ENCODE measurements at places on chromosomes 7 and 10.

GRCh38 chr7:135434047-135434446 is 75.9 kb downstream of the CNOT4 start:
- DNase-seq, result no peak

- no peak for DNase-seq
Measured at GRCh38 chr7:116836048-116836447, 26.3 kb upstream of the CAPZA2 start.

GRCh38 chr10:59872892-59873463 is 33.4 kb downstream of the CCDC6 start:
- peak; percentile 93 for DNase-seq

DNA sequence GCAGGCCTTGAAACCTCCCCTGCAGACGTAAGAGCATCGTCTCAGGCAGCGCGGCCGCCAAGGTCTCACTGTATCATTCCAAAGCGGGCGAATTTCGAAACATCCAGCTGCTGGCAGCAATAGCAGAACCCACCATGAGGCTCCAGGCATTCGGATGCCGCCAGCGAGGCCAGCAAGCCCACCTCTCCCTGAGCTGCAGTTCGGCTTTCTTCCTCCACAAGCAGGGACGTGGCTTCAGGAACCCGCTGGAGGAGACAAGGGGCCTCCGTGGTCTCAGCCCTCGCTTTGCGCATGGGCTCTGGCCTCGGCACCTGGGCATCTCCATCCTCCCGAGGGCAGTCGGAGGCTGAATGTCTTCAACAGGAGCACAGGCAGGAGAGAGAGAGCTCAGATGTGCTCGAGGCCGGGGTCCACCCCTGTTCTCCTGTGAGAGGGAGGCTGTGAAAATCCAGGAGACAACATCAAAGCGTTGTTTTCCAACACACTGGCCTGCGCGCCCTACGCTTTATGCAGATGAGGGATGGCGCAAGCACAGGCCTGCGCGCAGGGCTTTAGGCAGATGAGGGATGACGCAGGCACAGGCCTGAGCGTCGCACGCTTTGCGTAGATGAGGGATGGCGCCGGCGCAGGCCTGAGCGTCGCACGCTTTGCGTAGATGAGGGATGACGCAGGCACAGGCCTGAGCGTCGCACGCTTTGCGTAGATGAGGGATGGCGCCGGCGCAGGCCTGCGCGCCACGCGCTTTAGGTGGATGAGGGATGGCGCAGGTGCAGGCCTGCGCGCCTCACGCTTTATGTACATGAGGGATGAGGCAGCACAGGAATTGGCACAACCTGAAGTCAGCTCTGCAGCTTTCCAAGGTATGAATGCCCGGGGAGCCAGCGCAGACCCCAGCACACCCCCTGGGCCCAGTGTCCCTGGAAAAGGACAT is 103.2 kb downstream of the WDR37 start:
- no peak for DNase-seq

- no peak for DNase-seq
Measured at GRCh38 chr7:7519056-7519455, 16.6 kb downstream of the COL28A1 start.

GRCh38 chr10:68561865-68562649 is 1.9 kb downstream of the TET1 start:
- no peak for DNase-seq

DNA sequence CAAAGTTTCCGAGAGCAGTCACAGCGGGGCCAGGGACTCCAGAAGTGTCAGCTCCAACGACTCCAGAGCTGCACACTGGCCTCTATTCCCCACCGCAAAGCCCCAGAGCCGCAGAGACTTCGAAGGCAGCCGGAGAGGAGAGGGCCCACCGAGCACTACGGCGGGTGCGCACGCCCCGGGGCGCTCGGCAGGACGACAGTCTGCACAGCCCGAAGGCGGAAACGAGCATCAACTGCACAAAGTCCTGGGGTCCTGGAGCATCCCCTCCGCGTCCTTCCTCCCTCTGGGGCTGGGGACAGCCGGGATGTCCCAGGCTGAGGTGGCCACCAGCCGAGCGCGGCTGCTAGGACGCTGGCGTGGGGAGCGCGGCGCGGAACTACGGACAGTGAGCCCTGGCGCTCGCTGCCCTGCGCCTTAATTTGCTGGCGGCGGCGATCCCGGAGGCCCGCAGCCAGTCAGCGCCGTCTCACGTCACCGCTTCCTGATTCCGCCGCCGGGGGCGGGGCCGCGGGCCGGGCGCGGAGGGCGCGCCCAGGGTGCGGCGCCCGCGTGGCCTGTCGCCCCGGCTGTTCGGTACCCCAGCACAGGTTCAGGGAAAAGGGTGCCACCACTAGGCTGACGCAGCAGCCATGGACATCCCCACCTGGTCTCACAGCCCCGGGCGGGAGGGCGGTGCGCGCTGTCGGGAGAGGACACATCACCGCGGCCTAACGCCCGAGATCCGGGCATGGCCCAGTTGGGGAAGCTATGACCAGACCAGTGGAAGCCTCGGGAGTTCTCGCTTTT is at the start of gene TBX20:
TBX20 (minus strand) TSS at position 391 of the 786 bp plus-strand sequence. CDS start 480 bp downstream, outside the sequence.
- no peak for DNase-seq

- no peak for DNase-seq
Measured at GRCh38 chr7:80676404-80676803, 38.0 kb downstream of the CD36 start.

DNA sequence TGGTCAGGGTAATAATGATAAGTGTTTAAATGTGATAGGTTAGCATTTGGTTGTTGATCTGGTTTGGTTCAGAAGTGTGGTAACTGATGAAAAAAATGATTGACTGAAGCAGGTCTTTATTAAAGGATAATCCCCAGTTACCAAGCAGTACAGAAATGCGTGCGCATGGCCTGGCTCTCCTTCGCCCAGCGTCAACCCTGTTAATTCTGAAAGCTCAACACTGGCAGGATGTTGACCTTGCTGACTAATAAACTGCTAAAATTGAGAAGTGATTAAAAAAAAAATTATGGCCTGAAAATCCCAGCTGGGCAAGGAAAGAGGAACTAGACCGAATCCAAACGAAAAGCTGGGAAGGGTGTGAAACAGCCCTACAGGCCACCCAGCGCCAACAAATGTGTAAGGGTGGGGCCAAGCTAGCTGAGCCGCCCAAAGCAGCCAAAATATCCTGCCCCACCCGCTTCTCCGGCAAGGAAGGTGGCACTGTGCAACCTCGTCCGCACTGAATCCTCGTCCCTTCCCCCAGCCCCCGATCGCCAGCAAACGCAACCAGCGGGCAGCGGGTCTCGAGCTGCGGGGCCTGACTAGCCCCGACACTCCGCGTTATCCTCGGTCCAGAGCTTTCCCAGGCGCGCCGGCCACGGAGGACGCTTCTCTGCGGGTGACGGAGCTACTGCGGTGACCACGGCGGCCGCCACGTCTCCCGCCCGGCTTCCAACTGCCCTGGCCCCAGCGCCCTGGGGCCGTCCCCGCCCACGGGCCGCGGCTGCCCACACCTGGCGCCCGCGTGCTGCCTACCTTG is 561 bp downstream of the SHTN1 start:
- DNase-seq, result no peak

- DNase-seq, result no peak
Measured at GRCh38 chr7:1045069-1046063, 1.0 kb downstream of the GPR146 start.

DNA sequence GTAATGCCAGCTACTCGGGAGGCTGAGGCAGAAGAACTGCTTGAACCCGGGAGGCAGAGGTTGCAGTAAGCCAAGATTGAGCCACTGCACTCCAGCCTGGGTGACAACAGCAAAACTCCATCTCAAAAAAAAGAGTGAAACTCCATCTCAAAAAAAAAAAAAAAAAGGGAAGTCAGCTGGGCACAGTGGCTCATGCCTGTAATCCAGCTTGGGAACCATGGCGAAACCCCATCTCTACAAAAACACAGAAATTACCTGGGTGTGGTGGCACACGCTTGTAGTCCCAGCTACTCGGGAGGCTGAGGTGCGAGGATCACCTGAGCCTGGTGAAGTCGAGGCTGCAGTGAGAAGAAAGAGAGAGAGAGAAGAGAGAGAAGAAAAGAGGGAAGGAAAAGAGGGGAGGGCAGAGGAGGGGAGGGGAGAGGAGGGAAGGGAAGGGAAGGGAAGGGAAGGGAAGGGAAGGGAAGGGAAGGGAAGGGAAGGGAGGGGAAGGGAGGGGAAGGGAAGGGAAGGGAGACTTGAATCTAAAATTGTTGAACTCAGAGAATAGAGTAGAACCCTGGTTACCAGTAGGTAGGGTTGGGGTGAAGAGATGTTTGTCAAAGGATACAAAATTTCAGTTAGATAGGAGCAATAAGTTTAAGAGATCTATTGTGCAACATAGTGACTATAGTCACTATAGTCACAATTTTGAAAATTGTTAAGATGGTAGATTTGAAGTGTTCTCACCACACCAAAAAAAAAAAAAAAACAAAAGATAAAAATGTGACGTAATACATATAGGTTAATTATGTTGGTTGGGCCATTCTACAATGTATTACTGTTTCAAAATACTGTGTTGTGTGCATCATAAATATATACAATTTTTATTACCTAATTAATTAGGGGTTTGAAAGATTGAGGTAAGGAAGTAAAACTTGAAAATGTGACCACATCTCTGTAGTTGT is 2.5 kb downstream of the SLC16A9 start:
- no peak for DNase-seq

DNA sequence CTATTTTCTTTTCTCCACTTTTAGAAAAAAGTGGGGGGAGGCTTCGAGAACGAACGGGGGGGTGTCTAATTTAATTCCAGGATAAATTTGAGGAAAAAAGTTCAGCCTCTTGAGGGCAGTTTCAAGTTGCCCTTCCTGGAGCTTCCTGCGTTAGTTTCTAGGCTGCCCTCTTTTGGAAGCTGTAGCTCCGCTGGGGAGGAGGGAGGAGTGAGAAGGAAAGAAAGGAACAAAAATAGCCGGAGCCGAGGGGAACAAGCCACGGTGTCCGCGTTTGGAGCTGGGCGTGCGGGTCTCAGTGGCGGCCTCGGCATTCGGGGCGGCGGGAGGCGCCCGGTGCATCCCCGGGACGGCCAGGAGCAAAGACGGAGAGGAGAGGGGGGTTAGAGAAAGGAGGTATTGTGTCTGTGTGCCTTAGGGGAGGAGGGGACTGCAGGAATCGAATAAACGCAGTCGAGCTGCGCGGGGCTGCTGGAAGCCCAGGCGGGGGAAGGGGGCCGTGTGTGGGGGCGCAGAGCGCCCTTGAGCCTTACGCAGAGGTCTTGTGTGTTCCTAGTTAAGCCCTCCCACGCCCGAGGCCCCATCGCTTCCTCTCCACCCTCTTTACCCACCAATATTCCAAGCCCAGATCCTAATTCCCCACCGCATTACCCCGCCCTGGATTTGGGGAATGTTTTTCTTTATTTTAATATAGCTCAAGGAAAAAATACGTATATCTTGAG is 2.0 kb upstream of the TNRC18 start:
- DNase-seq, result peak; percentile 81

- no peak for DNase-seq
Measured at GRCh38 chr10:110514848-110515247, 17.1 kb downstream of the DUSP5 start.

GRCh38 chr10:88066876-88067275 is 203.5 kb downstream of the PTEN start:
- DNase-seq, result no peak

DNA sequence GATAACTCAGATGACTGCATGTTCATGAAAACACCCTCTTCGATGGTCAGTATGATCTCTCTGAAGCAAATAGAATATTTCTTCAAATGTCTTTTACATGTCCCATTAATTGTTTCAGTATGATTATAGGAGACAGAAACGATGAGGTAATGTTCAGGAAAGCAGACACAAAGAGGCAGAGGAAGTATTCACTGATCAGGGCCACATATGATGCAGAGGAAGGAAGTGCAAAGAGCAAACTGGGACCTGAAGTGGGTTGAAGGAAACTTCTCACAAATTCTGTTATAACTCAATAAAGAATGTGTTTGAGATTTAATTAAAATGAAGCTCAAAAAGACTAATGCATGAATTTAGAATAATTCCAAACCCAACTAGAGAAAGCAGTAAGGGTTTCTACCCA is 70.5 kb downstream of the TES start:
- no peak for DNase-seq

GRCh38 chr10:29773675-29774091 is 138.9 kb upstream of the SVIL start:
- no peak for DNase-seq

DNA sequence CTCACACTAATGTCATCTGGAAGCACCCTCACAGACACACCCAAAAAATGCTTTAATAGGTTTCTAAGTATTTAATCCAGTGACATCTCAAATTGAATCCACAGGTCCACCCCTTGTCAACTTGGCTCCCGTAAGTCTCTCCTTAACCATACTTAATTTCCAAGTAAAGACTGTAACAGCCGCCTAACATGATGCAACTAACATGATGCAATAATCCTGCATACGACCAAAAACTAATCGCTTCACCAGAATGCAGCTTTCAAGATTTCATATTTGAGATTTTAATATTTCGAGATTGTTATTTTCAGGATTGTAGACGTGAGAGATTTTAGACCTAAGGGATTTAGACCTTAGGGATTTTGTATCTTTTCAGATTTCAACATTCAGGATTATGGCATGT is 3.7 kb upstream of the HDAC9 start:
- no peak for DNase-seq

DNA sequence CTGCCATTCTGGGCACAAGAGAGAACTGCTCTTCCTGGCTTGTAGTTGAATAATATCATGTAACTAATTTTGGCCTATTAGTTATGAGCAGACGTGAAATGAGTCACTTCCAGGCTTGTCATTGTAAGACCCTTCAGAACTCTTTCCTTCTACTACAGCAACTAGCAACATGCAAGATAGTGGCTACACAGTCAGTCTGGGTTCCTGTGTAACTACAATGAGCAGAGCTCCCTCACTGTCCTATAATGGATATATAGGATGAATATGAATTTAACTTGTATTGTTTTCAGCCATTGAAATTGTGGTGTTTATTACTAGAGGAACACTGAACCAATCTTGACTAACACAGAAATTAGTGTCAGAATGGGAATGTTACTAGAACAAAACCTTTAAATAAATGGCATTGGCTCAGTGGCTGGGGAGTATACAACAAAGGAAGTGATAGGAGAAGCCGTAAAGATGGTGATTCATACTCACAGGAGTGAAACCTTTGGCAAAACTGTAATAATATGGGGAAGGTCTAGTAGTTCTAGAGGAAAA is 2.9 kb upstream of the MTPN start:
- DNase-seq, result no peak

DNA sequence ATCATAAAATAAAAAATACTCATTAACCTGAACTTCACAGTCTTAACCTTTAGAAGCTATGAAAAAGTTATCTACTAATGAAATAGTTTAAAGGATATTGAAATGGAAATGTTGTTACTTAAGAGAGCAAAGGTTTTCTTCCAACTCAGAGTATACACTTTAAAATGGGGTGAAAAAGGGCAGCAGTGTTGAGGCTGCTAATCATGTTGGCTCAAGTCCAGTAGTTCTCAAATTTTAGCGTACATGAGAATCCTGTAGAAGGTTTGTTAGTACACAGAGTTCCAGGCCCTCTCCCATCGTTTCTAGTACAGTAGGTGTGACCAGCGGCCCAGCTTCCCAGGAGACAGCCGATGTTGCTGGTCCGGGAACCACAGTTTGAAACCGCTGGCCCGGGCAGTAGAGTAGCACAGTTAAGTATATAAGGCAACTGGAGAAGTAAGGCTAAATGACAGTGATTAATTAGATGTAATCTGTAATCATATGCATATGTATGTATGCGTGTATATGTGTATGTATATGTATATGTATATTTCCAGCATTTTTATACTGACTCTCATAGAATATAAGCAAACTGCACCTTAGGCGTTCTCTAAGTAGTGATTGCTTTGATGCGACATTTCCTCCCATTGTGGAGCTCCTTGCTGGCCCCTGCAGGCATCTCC is 147.2 kb upstream of the PRR15 start:
- DNase-seq, result no peak

GRCh38 chr10:71390921-71391690 is 5.6 kb upstream of the CDH23 start:
- no peak for DNase-seq
